Gastrocnemius medialis (tissue), 4 donors: ENCODE measurements at places on chromosomes 5 and 9.

- DNase-seq: peak; percentile 2
Measured at GRCh38 chr9:70924895-70925547, 196.4 kb downstream of the TRPM3 start.

GRCh38 chr5:125316391-125316790 lies 570.0 kb upstream of the ZNF608 start:
- DNase-seq: no peak

DNA sequence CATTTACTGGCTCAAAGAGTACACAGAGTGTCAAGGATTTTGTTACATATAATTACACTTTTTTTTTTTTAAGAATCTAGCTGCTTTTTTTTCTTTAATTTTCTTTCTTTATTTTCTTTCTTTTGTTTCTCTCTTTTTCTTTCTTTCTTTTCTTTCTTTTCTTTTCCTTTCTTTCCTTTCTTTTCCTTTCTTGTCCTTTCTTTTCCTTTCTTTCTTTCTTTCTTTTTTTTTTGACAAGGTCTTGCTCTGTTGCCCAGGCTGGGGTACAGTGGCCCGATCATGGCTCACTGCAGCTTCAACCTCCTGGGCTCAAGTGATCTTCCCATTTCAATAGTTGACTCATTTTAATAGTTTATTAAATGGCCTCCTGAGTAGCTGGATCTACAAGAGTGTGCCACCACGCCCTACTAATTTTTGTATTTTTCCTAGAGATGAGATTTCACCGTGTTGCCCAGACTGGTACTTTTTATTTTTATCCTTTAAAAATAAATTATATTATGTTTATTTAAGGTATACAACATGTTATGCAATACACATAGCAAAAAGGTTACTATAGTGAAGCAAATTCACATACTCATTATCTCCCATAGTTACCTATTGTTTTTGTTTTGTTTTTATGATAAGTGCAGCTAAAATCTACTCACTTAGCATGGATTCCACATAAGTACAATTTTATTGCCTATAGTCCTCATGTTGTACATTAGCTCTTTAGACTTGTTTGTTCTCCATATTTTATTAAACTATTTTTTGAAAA lies 381.5 kb upstream of the KLF4 start:
- DNase-seq: no peak

DNA sequence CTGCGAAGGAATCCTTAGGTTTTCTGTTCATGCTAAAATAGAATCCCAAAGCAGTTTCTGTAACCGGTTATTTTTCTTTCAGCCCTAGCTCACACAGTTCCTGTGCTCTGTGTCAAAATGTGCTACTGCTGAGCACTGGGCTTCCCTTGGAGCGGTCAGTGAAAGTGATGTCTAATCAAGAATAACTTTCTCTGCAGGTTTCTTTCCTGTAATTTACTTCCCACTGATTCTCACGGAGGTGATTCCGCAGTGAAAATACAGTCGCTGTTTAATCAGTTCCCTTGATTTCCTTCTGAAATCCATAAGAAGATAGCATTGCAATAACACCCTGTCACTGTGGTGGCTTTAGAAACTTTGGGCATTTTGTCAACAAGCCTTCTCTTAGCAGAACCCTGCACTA lies 112.0 kb upstream of the ISL1 start:
- no peak for DNase-seq

DNA sequence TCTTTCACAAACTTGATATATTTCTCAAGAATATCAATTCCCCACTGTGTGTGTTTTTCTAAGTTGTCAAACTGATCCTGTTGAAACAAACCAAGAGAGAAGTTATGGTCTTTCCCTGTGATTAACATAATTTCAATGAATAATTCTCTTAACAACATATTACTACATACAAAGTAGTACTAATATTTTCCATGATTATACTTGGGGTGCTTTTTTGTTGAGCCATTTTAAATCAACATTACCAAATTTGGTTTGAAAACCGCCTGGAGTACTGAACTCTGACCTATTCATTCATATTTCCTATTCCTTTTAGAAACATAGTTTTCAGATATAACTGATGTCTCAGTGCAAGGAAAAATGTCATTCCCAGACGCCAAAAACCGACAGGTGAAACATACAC lies 48.1 kb downstream of the FNBP1 start:
- no peak for DNase-seq

DNA sequence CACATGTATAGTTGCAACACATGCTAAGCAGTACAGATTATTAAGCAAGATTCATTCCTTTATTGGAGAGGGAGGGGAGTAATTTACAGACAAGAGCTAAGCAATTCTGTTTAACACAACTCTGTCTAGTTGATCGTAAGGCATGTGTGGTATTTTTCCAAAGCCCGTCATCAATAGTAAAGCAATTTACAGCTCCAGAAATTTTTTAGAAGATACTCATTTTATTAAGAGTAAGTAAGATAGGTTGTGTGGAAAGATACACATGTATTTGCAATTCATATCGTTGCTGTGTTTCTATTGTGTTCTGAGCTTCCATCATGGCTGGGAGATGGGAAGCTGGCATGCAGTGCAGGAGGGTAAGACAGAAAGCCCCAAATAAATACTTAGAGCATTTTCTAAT lies 289.2 kb upstream of the TMEM161B start:
- no peak for DNase-seq

DNA sequence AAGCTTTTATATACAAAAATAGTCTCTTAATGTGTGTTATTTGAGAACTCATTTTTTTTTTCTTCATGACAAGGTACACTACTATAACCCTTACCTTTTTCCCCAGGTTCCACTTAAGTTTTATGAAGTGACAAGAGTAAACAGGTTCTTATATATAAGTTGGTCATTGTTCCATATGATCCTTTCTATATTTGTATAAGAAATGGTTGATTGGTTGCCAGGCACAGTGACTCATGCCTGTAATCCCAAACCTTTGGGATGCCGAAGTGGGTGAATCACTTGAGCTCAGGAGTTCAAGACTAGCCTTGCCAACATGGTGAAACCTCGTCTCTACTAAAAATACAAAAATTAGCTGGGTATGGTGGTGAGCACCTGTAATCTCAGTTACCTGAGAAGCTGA lies 108.3 kb downstream of the PCSK1 start:
- DNase-seq: no peak

DNA sequence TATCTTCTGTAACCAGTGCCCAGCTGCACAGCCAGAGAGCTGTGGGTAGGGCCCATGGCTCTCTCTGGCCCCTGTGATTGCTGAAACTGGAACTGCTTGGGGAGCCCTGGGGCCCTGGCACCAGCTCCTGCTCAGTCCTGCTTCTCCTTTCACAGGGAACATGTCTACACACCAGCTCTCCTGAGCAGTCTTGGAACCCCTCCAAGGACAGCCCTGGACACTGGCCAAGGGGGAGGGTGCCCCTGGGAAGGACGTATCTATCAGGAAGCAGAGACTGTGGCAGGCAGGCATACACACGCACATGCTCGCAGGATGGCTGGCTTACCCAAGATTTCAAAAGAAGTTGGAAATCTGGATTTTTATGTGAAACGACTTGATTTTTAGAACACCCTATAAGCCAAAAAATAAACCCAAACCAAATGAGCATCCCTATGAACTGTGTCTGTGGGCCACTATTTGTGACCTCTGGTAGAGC lies 8.8 kb upstream of the TRAF1 start:
- peak; percentile 68 for DNase-seq
